ENCODE measurements at places on chromosomes 5 and 9. TPM values are rescaled to one million over a fixed set of nuclear protein-coding genes. Genes with fewer than 3 reads are reported as not detected.
A peak's percentile ranks its signal among the peaks of the same experiment; 100 is the strongest.

- no peak for DNase-seq
- H3K36me3 ChIP-seq: no peaks in the 10 kb centered on the region
- H3K4me1 ChIP-seq: no peaks in the 10 kb centered on the region
- H3K4me3 ChIP-seq: no peak overlapping the region
- no peak overlapping the region for H3K27ac ChIP-seq
These were observed 23.7 kb downstream of the PTGS1 start for GRCh38 chr9:122394265-122395125.

DNA sequence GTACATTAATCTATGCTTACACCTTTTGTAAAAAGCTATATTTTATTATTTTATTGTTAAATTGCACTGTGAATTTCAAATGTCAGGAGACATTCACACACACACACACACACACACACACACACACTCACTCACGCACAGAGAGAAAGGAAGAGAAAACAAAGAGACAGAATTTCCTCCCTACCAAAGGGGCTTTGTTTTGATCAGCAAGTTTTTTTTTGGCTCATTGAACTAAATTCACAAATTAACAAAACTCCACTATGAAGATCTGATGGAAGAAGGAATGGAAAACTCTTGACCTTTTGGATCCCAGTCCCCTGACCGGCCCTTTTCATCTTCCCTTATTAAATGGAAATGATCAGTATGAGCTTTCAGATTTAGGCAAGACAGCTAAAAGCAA, 161.2 kb downstream of the PDE4D start:
- H3K4me3 ChIP-seq: no peak overlapping the region
- no peak overlapping the region for H3K27ac ChIP-seq
- no peaks in the 10 kb centered on the region for H3K27me3 ChIP-seq
- no peaks in the 10 kb centered on the region for H3K4me1 ChIP-seq
- H3K36me3 ChIP-seq: no peaks in the 10 kb centered on the region

- no peaks in the 10 kb centered on the region for H3K4me1 ChIP-seq
- H3K27me3 ChIP-seq: no peaks in the 10 kb centered on the region
These were observed 214.4 kb upstream of the ACTBL2 start for GRCh38 chr5:57696825-57697570.

GRCh38 chr5:170738840-170739239, 44.7 kb upstream of the GABRP start:
- no peak overlapping the region for H3K4me3 ChIP-seq

- H3K4me3 ChIP-seq: no peak overlapping the region
- DNase-seq: no peak
- H3K27me3 ChIP-seq: no peaks in the 10 kb centered on the region
These were observed 72.7 kb downstream of the SMIM23 start for GRCh38 chr5:171858303-171858702.

DNA sequence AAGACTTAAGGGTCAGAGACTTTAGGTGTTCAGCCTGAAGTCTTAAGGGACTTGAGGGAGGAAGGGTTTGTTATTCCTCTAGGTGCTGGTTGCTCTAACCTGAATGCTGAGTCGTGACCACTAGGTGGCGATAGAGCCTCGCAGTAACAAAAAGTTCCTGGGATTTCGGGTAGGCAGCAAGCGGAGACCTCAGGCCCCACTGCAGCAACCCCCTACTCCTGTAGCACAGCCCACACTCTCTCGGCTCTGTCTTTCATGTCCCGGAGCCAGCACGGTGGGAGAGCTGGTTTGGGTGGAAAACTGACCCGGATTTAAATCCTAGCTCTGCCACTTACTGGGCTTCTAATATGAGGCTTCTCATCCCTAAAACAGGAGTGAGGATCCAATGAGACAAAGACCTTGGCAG, 100.3 kb upstream of the PANK3 start:
- no peaks in the 10 kb centered on the region for H3K27me3 ChIP-seq
- H3K4me3 ChIP-seq: no peak overlapping the region

- no peak for DNase-seq
- H3K4me1 ChIP-seq: no peaks in the 10 kb centered on the region
- H3K27ac ChIP-seq: no peak overlapping the region
- no peaks in the 10 kb centered on the region for H3K36me3 ChIP-seq
- H3K27me3 ChIP-seq: no peaks in the 10 kb centered on the region
These were observed 63.0 kb downstream of the LMX1B start for GRCh38 chr9:126676685-126677143.

- no peak overlapping the region for H3K27ac ChIP-seq
- peaks cover 8% of the 10 kb centered on the region for H3K4me1 ChIP-seq
- H3K36me3 ChIP-seq: no peaks in the 10 kb centered on the region
- H3K4me3 ChIP-seq: no peak overlapping the region
- no peak for DNase-seq
- no peaks in the 10 kb centered on the region for H3K27me3 ChIP-seq
These were observed 639.6 kb downstream of the CETN3 start for GRCh38 chr5:89769975-89770374.

DNA sequence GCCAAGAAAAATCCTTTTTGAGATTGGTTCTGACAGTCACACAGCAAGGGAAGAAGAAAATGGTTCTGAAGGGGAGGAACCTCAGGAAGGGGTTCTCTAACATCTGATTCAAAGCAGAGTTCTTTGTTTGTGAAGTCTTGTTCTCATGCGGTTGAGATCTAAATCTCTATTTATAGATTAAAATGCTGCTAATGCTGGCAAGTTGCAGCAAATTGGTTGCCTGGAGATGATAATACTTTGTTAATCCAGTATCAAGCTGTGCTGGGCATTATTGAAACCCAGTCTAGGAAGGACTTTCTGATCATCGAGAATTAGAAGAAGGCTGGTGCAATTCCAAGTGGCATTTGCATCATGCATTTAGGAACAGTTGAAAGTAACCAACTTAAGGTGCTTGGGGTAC, 34.0 kb upstream of the SLC28A3 start:
- H3K27ac ChIP-seq: no peak overlapping the region
- no peaks in the 10 kb centered on the region for H3K4me1 ChIP-seq
- H3K36me3 ChIP-seq: no peaks in the 10 kb centered on the region
- H3K27me3 ChIP-seq: no peaks in the 10 kb centered on the region

GRCh38 chr9:127979333-127980059, 1.3 kb downstream of the EEIG1 start:
- H3K4me1 ChIP-seq: peaks cover 45% of the 10 kb centered on the region
- H3K27me3 ChIP-seq: no peaks in the 10 kb centered on the region
- H3K4me3 ChIP-seq: peak overlapping the region; percentile 84
- peak overlapping the region; percentile 80 for H3K27ac ChIP-seq

DNA sequence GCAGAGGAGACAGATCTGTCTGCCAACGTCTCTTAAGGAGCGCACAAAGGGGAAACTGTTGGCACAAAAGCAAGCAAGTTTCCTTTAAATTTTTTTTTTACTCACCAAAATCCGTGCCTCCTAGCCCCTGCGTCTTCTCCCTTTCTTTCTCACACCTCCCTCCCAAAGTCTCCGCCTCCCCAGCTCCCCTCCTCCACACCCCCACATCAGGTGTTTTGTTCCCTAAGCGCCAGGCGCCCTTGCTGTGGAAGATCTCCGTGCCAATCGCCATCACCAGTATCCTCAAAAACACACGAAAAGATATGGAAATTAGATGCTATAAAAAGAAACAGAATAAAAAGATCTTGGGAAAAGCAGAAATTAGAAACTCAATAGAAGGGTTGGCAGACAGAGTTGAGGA, 87.6 kb downstream of the DRD1 start:
- no peak for DNase-seq
- H3K27me3 ChIP-seq: no peaks in the 10 kb centered on the region
- no peak overlapping the region for H3K27ac ChIP-seq
- no peaks in the 10 kb centered on the region for H3K36me3 ChIP-seq
- H3K4me3 ChIP-seq: no peak overlapping the region
- no peaks in the 10 kb centered on the region for H3K4me1 ChIP-seq

DNA sequence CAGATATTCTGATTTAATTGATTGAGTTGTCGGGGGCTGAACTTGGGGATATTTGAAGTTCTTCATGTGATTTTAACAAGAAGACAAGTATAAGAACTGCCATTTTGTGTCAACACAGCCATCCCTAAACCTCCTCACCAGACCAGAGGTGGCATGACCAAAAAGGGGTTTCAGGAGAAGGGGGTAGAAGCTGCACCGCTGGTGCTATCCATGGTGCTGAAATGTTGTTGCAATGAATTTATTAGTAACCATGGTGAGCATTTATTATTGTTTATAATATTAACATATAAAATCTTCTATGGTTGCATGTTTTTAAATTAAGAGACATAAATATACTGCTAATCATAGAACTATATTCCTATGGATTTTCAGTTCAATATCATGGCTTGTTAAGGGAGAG, 72.3 kb downstream of the GNA14 start:
- no peaks in the 10 kb centered on the region for H3K27me3 ChIP-seq
- DNase-seq: no peak
- H3K4me3 ChIP-seq: no peak overlapping the region
- no peaks in the 10 kb centered on the region for H3K36me3 ChIP-seq
- no peak overlapping the region for H3K27ac ChIP-seq

DNA sequence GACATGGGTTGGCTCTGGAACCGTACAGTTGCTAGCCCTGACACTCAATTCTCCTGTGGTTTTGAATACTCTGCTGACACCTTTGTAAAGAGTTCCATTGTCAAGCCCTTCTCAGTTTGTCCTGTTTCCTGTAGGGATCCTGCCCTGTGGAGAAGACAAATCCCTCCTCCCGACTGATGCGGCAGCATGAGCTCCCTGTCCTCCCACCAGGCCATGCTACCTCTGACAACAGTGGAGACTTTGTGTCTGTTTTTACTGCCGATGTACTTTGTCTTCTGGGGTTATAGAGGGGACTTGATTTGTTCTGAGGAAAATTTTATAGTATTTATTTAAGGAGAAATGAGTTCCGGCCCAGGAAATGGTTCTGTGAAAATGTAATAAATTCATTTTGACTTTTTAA, 57.8 kb downstream of the PRLR start:
- no peaks in the 10 kb centered on the region for H3K36me3 ChIP-seq
- DNase-seq: no peak

DNA sequence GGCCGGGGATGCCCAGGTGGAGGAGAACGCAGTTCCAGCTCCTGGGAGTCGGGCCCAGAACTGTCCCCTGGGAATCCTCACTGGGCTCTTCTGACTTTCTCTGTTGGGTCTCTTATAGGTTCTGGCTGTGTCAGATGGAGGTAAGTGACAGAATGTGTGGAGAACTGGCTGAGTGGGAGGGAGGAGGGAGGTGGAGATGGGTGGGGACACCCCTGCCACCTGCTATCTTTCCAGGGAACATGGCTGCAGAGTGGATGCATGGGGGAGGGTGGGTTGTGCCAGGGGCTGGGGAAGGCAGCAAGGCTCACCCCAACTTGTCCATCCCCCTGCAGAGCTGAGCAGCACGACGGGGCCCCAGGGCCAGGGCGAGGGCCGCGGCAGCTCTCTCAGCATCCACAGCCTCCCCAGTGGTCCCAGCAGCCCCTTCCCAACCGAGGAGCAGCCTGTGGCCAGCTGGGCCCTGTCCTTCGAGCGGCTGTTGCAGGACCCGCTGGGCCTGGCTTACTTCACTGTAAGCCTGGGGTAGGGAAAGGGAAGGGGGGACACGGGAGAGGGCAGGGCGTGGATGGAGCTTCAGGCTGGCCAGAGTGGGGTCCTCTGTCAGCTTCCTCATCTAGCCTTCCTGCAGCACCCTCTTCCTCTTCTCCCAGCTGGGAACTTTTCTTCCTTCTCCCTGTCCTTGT, 8.3 kb downstream of the RGS14 start:
- no peaks in the 10 kb centered on the region for H3K36me3 ChIP-seq
- peaks cover 38% of the 10 kb centered on the region for H3K4me1 ChIP-seq
- DNase-seq: no peak

DNA sequence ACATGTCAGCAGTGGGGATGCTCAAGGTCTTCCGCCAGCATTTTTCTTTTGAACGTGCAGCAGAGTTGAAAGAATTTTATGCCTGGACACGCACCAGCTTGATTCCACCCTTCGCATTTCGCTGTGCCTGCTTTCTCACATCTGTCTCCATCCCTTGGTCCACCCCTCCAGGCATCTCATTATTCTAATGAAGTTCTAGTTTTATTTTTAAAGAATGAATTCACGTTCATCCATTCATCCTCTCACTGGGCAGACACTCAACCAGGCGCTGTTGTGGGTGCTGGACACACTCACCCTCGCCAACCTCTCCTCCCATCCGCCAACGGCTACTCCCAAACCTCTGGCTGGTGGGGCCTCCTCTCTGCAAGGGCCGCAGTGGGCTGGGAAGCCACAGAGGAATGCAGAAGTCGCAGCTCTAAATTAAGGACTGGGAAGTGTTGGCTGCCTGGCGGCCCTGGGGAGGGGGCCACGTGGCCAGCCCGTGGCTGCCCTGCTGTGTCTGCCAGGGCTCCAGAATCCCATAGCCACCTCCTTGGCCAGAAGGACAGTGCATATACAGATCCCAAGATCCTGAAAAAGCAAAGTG, 6.7 kb downstream of the SUSD3 start:
- no peaks in the 10 kb centered on the region for H3K27me3 ChIP-seq
- H3K4me1 ChIP-seq: no peaks in the 10 kb centered on the region
- no peak overlapping the region for H3K4me3 ChIP-seq
- no peak overlapping the region for H3K27ac ChIP-seq
- DNase-seq: no peak
- H3K36me3 ChIP-seq: no peaks in the 10 kb centered on the region

GRCh38 chr9:93292664-93293328, 108.9 kb downstream of the WNK2 start:
- DNase-seq: no peak
- H3K4me3 ChIP-seq: no peak overlapping the region
- no peaks in the 10 kb centered on the region for H3K36me3 ChIP-seq
- H3K27ac ChIP-seq: no peak overlapping the region
- peaks cover 7% of the 10 kb centered on the region for H3K4me1 ChIP-seq

DNA sequence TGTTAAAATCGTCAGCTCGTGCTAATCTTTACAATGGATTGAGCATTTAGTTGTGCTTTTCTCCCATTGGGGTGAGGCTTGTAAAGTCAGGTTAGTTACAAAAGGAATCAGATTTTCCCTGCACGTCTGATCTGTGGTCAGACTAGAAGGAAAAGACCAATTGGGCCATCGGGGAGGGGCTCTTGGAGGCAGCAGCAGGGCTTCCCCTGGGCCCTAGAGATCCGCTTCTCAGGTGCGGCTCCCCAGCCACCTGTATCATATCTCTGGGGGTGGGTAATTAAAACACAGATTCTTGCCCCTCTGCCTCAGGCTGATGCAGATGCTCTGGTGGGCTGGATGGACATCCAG, 200.3 kb downstream of the HSPA4 start:
- no peaks in the 10 kb centered on the region for H3K36me3 ChIP-seq
- no peak overlapping the region for H3K27ac ChIP-seq
- DNase-seq: no peak
- H3K4me3 ChIP-seq: no peak overlapping the region

Gene COL15A1
- total RNA-seq: 27.8 TPM

Gene GCNT4
- total RNA-seq: 2.7 TPM

Gene BTNL8
- 0.23 TPM for total RNA-seq

Gene PRLR
- 7.0 TPM for total RNA-seq

Gene GLIPR2
- total RNA-seq: 1.5 TPM

Gene PCDHB4
- 7.2 TPM for total RNA-seq

Gene TMEM167A
- total RNA-seq: 28.2 TPM

Gene ZBED3
- total RNA-seq: 7.6 TPM

Gene HOMER1
- total RNA-seq: 1.0 TPM

Gene STKLD1
- total RNA-seq: 0.75 TPM

Data from pancreas (tissue), 10 donors.